ENCODE measurements at places on chromosomes 2 and 18.

- no peak for DNase-seq
Observed at GRCh38 chr2:48886919-48887318, 131.4 kb upstream of the LHCGR start.

- DNase-seq: no peak
Observed at GRCh38 chr2:220785178-220785577, 786.9 kb downstream of the EPHA4 start.

- no peak for DNase-seq
Observed at GRCh38 chr2:106054880-106055655, 139.0 kb downstream of the UXS1 start.

DNA sequence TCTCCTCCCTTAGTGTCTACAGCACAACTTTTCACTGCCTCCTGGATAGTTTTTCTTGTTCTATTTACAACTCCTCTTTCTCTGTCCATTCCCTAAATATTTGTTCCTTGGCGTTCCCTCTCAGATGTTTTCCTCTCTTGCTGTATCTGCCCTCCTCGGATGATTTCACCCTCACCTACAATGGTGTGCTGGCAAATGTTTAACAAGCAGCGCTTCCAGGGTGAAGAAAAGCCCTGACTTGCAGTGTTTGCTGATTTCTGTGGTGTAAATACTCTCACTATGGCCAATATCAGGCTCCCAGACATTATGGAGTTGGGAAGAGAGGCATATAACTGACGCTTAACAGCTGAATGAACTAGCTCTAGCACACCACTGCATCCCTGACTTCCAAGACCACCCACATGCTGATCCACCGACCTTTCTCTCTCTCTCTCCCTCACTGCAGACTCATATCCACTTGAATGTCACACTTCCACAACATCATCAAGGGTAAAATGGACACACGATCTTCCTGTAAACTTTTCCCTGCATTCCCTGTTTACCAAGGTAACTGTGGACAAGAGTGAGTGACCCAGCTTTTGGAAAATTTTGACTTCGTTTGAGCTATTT, 31.5 kb upstream of the SPTBN1 start:
- no peak for DNase-seq

GRCh38 chr2:186349508-186349907, 136.6 kb upstream of the ZC3H15 start:
- no peak for DNase-seq

DNA sequence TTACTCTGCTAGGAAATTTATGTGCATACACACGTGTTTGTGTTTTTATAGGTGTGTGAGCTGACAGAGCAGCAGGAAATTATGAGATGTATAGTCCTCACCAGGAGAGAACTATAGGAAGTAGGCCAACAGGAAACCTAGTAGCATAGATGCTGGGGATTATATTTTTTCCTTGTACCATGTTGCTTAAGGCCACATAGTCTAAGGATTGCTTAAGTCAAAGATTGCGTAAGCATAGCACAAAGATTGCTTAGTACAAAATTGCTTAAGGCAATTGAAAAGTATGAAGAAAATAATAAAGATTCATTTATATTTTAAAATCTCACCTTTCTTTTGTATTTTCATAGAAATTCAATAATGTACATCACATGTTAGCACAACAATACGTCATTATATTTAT, 18.7 kb upstream of the CCDC102B start:
- no peak for DNase-seq
